ENCODE measurements at places on chromosomes 6 and 20.

DNA sequence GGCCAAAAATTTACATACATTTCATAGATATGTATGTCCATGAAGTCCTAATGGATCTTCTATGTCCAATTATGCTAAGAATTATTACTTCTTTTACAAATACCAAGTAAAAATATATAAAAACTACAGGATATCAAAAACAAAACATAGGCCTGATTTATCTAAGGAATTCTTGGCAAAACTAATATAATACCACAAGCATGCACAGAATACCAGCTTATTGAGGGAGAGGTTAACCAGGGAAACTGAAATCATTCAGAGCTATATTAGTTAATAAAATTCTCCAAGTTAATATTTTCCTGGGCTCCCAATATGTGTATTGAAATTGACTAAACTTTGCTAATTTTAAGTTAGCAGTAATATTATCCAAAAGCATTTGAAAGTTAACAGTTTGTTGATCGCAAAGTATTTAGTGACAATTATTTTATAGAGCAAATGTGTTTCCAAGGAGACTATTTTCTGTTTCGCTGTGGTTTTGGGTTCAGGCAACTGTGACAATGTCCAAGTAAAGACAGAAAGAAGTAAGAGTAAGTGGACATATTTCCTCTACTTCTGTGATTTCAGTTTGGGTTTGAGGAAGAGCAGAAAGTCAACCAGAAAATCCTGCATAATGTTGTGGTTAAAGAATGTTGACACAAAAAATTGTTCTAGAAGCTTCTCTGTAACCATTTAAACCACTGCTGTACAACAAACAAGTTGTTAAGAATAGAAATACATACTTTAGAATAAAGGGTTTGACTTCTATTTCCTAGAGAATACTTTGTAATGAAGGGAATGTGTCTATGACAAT is 167.4 kb downstream of the COL21A1 start:
- no peak for DNase-seq

DNA sequence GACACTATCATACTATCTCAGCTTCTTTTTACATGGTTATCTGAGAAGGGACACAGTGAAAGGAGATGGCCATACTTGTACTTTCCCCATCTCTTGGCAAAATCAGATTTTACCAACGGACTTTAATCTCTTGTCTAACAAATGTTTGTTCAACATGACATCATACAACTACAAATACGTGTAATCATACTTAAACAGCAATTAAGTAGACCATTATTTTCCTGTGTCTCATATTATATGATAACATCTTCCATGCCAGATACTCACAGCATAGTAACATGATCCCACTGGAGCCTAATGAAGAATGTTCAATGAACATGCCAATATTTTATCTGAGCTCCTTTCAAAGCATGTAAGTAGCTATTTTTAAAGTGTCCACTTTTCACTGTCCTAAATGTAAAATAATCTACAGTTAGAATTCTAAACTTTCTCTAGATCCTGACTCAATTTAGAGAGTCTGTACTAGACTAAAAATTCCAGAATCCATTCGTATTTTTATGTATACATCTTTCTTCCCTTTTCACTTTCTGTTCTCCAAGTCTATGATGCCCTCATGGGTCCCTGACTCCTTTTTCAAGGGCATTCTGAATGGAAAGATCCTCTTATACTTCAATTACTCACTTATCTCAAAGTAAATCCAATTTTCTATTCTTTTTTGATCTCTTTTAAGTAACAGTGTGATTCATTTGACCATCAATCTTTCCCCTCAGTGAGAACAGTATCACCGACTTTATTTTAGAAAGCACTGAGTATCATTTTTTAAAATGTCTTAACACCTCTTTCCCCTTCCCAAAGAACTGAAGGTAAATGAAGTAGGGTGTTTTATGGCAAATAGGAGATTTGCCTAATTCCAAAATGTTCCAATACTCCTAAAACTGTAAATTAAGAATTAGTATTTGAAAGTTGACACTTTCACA is 133.5 kb downstream of the CDK19 start:
- DNase-seq, result no peak

DNA sequence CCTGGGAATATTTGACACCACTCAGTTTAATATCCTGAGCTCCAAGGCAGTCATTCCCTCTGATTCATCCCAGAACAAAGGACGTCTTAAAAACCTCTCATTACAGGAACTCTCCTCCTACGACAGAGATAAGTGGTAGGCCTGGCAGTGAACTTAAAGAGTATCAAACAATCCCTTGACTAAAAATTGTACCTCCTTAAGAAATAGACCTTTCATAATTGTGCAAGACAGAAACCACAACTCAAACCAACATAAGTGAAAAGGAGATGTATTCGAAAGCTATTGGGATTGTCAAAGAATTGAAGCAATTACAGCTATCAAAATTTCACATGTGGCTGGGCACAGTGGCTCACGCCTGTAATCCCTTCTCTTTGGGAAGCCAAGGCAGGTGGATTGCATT is 19.1 kb upstream of the BNIP5 start:
- DNase-seq, result no peak

GRCh38 chr6:83443516-83443915 is 12.7 kb upstream of the ME1 start:
- no peak for DNase-seq

DNA sequence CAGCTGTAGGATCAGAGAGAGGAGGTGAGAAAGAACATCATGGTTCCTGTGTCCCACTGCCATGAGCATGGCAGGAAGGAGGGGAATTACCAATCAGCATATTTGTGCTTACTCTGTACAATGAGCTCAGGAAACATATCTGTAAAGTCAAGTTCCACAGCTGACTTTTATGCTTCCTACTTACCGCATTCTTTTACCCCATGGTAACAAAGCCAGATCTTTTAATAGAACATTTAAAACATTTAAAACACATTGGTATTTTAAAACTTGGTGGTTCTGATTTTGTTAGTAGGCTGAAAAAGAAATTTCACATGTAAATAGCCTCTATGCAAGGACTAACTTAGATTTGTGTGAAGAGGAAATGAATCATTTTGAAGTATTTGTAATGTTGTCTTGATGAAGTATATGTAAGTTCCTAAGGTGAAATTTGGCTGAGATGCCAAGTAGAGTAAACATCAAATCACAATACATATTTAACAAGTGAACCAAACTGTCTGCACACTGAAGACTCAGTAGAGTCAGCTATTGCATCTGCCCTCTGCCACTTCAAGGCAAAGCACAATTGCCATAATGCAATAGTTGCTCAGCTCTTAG is 114.7 kb downstream of the GJA10 start:
- no peak for DNase-seq

- DNase-seq, result no peak
These were observed 167.3 kb upstream of the AKIRIN2 start for GRCh38 chr6:87869064-87869905.

DNA sequence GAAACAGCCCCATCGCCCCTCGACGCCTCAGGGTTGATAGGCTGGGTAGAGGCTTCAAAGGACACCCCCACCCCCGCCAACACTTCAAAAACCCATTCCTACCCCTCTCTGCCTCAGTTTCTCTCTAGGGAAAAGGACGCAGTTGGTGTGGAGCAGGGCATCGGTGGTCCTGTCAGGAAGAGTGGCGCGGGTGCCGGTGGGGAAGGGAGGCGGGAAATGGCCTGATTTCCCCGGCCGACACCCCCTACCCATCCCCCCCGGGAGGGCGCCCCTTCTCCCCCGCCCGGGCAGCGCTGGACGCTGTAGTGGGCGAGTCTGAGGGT is 367 bp downstream of the NRSN2 start:
- DNase-seq, result no peak

DNA sequence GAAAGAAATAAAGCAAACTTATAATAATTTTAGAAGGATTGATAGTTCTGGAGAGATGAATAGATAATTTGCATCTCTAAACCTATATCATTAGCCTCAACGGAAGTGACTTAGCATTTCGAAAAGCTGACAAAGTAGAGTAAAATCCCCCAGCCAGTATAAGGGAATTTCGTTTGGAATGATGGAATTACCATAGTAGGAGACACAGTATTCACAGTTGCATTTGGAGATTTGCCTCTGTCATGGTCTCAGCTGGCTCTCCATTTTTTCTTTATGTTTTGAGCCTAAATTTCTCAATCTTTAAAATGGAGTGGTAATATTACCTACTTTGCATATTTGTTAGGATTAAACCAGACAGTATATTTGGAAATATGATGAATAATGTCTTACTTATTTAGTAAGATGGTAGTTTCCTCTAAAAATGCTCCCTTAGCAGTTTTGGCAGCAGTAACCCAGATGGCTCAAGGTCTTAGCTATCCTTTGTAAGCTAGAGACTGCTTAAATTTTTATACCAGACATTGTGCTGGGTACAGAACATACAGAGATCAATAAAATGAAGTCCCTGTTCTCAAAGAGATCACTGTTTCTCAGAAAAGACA is 58.2 kb downstream of the SMAP1 start:
- DNase-seq, result no peak

GRCh38 chr6:106099235-106099537 is 13.1 kb downstream of the PRDM1 start:
- no peak for DNase-seq

DNA sequence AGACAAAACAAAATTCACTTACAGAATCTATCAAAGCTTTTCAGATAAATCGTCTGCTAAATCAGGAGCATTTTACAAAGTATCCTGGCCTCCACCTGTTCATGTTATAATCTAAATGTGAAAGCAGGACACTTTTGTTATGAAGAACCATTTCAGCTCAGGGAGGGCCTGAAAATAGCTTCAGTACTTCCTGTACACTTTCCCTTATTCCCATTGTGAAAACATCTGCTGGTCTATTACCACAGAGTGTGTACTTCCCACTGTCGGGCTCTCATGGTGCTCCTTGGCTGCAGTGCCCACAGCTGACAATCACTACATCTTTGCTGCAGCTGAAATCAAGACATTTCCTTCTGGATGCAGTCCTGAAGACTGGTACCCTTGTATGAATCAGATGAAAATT is 128.1 kb downstream of the OPRM1 start:
- DNase-seq, result no peak

- no peak for DNase-seq
These were observed 76.0 kb upstream of the ADGRB3 start for GRCh38 chr6:68559070-68559469.

DNA sequence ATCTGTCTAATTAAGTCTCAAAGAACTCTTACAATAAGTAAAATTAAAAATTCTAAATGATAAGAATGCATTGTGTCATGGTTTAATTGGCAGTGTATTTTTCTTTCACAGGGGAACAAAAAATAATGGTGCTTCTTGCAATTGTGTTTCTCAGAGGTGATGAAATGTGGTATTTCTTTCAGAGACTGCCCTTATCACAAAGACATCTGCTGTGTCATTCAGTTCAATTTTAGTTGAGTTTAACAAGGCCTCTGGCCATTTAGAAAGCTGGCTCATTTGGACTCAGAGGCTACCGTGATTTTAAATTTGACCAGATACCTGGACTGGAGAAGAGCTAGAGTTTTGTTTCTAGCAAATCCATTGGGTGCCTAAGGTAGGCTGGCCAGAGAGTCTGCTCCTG is 23.6 kb upstream of the ZNF831 start:
- no peak for DNase-seq

GRCh38 chr6:107578642-107579341 is 88.9 kb downstream of the SOBP start:
- DNase-seq, result no peak

DNA sequence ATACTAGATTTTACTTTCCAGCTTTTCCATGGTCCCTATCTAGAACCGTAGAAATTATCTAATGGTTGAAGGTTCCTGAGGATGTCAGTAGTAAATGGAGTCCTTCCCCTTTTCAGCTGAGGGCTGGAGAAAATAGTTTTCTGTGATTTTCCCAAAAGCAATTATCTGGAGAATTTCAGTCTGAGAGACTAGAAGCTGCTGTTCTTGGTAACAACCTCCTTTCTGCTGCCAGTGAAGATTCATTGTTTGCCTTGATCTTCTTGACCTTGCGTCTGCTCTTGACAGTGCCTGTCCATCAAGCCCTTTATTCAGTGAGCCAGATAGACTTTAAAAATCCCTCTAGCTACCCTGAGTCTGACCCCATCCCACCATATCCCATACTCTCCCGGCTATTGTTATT is 73.1 kb downstream of the PHACTR2 start:
- no peak for DNase-seq

GRCh38 chr6:112636650-112637262 is 289.6 kb downstream of the RFPL4B start:
- DNase-seq, result no peak

DNA sequence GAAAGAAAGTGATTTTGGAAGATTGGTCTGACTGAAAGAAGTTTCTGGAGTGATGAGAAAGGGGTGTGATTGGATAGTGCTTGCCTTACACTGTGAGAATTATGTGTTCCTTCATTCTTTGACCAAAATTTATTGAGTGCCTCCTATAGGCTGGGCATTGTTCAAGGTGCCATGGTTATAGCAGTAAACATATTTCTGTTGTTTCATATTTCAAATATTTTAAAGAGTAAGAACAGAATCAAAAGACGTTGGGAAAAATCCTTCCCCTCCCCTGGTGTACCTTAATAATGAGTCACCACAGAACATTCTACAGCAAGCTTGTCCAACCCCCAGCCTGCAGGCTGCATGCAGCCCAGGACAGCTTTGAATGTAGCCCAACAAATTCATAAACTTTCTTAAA is 78.6 kb downstream of the GCLC start:
- DNase-seq, result no peak

GRCh38 chr6:157400676-157401075 is 19.7 kb downstream of the ZDHHC14 start:
- no peak for DNase-seq

DNA sequence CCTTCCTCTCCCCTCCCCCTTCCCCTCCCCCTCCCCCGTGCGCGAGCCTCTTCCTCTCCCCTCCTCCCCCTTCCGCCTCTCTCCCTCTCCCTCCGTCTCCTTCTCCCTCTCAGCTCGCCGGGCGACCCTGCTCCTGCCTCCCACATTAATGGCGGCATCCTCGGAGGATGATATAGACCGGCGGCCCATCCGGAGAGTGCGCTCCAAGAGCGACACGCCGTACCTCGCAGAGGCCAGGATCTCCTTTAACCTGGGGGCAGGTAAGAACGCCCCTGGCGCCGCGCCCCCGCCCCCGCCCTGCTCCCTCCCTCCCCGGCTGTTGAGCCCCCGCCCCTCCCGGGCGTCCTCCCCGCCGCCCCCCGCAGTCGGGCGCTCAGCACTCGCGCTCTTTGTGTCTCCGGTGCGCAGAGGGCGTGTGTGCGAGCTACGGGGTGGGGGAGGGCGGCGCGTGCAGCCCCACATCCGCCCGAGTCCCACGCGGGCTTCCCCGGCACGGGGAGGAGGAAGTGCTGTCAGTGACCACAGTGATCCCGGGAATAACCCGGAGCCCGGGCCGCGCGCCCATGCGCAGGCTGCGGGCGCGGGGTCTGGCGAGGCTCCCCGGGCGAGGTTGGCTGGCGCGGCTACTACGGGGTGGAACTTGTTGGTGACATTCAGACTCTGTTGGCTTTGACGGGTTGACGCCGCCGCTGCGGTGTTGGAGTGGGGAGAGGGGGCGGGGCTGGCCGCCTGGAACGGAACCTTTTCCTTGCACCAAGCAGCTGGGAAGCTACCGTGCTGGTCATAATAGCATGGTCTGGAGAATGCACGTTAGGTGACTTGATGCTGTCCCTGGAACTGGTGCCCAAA is 33.2 kb downstream of the PHACTR1 start:
- DNase-seq, result peak; percentile 28

DNA sequence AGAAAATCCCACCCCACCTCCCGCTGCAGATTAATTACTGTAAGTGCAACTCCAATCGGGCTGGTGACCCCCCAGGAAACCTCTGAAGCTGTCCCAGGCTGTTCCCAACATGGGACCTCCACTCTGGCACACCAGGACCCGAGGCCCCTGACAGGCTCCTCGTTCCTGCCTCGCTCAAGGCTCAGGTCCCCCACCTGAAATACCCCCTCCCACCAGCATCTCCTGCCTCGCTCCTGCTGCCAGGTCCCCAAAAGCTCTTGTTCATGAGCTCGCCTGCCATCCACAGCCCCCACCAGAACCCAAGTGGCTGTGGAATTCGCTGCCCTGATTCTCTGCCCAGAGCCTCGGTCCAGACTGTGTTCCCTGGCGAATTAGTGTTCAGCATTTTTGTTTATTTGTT is 26.1 kb downstream of the NPEPL1 start:
- DNase-seq, result no peak

Data from left hindlimb (tissue), 1 donor.